ENCODE measurements at places on chromosomes 3 and 15.

DNA sequence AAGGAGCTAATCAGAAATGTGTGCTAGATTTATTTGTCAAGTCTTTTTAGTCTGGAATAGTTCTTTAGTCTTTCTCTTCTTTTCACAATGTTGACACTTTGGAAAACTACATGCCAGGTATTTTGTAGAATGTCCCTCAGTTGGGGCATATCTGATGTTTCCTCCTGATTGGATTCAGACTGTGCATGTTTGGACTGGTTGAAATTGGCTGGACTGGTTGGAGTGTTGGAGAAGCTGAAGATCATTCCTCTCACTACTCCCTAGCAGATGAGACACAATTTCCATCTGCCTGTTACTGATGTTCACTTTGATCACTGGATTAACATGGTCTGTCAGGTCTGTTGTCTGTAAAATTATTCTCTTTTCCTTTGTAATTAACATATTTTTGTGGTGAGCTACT, 3.7 kb downstream of the NME9 start:
- DNase-seq: no peak

DNA sequence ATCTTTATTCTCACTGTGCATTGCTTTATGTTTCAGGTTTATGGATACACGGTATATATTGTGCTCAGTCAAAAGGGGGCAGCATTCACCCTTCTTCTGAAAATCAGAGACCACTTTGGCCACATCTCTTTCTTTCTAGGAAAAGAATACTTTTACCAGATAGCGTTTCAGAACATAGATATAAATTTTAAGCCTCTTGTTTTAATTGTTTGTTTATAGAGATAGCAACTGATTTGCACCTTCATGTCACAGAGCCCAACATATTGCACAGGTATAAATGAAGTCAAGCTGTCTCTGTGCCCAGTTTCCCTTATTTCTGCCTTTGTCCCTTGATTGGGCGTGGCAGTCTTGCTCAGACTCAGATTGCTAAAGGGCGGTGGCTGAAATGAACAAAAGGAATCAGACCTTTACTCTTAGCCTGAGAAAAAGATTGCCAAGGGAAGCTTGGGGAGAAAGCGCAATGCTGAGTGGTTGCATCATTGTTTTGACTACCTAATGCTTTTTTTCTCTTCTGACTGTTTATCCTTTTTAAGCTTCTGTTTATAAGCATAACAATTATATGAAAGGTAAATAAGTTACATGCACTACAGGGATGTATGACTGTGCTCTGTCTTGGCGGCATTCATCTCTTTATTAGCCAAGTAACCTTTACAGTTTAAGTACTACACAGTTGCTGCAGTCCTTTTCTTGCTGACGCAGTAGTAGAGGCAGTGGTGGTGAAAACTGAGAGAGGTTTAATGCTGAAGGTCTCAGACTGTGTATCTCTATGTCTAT, 70.8 kb upstream of the ZBTB20 start:
- no peak for DNase-seq

GRCh38 chr15:28886431-28887338, 911 bp downstream of the APBA2 start:
- no peak for DNase-seq

DNA sequence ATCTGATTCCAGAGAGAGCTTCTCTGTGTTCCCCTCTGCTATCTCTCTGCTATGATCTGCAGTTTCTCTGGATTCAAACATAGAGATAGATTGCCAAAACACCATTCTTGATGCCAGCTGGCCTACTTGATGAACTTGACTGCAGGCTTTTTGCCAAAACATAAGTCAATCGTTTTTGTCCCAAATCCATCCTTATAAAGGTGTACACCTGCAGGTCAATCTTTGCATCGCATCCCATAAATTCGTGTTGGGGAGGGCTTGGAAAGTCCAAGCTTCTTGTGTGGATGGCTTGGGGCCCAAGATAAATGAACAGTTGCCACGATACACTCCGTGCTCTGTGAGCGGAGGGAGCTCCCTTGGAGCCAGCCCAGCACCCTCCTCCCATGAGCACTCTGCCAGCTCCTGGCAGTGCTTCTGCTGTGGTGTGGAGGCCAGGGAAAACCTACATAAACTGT, 2.7 kb downstream of the CERS3 start:
- DNase-seq: peak; percentile 27

GRCh38 chr3:102248981-102249705, 185.7 kb upstream of the ZPLD1 start:
- no peak for DNase-seq

GRCh38 chr3:190972840-190973270, 110.4 kb upstream of the GMNC start:
- no peak for DNase-seq

DNA sequence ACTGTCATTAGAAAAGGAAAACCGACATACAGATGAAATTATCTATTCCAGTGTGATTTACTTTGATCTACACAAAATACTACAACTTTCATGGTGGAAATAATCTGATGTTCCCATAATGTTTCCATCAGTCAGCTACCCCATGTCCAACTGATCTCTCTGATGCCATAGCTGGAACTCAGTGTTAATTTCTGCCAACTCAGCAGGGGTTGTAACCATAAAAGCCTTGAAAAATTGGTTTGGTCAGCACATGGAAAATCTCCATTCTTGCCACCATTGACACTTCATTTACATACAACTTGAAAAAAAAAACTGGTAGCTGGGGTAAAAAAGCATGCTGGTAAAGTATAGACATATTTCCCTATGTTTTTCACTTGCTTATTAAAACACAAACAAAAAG, 1463.7 kb downstream of the OTOL1 start:
- DNase-seq: no peak

DNA sequence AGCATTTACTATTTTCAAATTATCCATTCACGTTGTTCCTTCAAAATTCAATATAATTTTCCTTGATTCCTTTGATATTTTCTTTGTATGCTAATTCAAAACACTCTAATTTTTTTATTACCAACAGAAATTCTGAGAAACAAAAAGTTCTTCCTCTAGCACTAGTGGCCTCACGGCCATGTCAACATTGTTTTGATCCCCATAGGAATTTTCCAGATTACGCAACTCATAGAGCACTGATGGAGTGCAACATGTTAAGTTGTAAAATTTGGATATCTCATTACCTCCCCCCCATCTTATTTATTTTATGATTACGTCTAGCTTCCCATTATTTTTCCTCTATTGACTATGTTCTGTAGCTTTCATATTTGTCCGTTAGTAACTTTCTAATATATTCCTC, 745.3 kb downstream of the TUSC7 start:
- DNase-seq: no peak

DNA sequence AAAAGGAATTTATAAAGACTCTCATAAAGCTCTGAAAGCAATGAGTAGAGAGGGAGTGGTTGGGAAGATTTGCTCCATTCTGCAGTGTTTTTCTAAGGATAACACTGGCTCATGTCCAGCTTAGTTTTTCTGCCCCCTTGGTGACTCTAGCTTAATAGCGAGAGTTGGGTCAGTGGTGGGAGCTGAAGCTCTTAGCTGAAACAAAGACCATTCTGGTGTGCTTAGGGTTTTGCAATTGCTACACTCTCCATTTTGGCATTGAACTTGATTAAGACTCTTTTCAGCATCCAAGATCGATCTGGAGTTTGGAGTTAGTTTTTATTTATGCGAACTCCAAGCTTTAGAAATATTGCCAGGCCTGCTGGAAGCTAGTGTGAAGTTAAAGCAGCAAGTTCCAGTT, 98.0 kb downstream of the ATG7 start:
- DNase-seq: no peak

DNA sequence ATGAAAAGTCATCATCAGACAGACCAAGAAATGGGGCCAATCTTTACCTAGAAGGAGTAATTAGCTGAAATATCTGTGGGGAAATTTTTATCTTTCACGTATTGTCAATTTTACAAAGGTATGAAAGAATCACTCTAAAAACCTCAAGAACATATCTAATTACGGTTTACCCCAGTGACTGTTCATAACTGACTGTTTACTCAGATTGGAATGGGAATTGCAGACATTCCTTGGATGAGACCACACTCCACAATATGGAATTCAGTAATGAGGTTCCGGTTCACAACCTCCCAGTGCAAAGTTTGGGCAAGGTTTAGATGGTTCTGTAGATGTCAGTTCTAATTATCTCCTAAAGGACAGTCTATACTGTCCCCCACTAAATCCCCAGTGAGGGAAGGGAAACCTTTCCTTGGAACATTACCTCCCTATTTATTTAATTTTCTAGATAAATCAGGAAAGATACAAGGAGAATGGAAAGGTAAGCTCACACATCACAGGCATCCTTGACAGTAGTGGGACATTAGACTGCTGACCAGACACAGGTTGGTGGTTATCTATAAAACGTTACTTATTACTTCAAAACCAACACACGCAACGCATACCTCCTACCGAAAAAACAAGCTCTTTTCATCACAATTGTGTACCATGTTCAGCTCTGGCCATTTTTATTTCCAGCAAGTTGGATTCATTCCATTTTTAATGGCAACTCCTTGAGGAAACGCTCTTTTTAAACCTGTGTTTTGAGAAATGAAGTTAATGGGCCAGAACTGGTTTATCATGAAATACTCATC, 129.9 kb downstream of the RORA start:
- no peak for DNase-seq

GRCh38 chr15:66753687-66754377, 51.8 kb downstream of the SMAD6 start:
- no peak for DNase-seq

- no peak for DNase-seq
These were observed 90.8 kb downstream of the ZPLD1 start for GRCh38 chr3:102525624-102526023.

- no peak for DNase-seq
These were observed 15.9 kb downstream of the CHL1 start for GRCh38 chr3:212432-212831.

DNA sequence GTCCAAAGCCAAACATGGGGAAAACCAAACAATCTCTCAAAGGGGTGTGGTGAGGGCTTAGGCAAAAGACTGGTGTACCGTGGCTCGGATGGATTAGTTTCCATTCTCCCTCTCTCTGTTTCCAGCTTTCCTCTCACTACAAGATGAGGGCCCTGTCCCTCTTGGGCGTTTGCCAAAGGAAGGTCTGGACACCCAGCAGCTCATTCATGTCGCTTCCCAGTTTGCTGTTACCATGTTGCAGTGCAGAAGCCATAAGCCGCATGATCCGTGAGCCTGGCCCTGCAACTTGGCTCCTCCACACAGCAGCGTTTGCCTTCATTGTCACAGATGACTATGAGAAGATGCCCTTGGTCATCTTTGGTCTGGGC, 92.2 kb downstream of the APBA2 start:
- no peak for DNase-seq

- DNase-seq: no peak
These were observed 31.3 kb downstream of the THSD4 start for GRCh38 chr15:71146580-71146982.

DNA sequence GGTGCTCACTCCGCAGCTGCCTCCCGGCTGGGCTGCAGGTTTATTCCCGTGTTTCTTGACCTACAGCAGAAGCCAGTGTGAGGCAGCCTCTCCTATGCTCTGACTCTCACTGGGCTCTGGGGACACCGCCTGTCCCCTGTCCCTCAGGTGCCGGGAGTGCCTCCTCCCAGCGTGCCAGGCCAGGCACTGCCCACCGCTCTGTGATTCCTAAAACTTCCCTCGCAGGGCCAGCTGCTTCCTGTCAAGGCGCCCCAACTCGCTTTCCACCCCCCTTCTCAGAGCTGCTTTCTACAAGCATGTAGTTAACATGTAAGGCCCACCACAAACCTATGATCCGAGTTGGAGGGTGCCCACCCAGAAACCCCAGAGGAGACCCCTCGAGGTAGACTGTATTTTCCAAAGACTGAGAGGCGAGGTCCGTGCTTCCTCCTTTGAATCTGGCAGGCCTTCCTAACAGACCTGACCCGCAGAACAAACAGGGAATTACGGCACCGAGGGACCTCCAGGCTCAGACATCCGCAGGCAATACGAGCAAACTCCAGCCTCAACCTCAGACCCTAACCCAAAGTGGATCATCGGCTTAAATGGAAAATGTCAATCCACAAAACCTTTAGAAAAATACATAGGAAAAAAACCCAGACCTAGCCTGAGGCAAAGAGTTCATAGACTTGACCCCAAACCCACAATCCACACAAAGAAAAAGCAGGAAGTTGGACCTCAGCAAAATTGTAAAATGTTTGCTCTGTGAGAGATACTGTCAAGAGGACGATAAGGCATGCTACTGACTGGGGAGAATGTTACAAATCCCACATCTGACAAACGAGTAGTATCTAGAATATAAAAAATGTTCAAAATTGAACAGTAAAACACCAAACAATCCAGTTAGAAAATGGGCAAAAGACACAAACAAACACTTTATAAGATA, 121.3 kb upstream of the IQSEC1 start:
- no peak for DNase-seq

- DNase-seq: no peak
These were observed 12.2 kb downstream of the RRP9 start for GRCh38 chr3:51929420-51930003.

DNA sequence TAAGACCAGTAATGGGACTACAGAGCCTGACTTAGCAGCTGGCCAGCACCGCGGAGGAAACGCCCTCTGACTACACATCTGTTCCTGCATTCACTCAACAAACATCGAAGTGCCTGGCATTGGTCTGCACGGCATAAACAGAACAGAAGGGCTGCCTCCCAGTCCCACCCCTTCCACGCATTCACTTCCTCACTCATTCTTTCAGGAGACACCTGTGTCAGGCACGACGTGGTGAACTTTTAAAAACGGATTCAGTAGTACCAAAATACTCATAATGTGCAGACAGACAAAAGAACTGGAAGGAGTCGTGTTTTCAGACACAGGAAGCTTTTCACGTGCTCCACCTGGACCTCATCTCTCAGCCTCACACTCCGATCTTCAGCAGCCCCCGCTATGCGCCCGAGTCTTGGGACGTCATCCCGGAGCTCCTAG, 123.3 kb downstream of the XXYLT1 start:
- DNase-seq: no peak

GRCh38 chr3:138890555-138891187, 55.9 kb upstream of the PIK3CB start:
- no peak for DNase-seq

GRCh38 chr15:92817339-92817886, 82.7 kb upstream of the CHD2 start:
- DNase-seq: no peak

- no peak for DNase-seq
These were observed 22.1 kb downstream of the CNTN3 start for GRCh38 chr3:74592359-74592758.

GRCh38 chr3:30770387-30770786, 124.1 kb downstream of the GADL1 start:
- no peak for DNase-seq

DNA sequence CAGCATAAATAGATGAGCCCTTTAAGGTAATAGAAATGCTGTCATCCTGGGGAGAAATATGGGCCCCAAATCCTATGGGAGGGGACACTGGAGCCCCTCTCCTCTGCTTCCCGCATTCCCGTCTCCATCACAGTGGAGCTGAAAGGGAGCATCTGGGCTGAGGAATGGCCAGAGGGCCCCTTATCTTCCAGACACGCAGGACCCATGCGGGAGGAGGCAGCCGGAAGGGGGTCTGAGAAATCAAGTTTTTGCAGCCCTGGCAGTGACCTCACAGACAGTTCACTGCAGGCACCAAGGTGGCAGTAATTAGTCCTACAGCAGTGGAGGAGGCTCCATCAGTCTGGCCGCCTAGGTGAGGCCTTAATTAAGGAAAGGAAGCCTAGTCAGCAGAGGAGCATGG, 80.2 kb downstream of the RAB11A start:
- no peak for DNase-seq
